ENCODE measurements at places on chromosomes 1 and 21. TPM values are rescaled to one million over a fixed set of nuclear protein-coding genes. Genes with fewer than 3 reads are reported as not detected.

Gene KRTAP13-2
- not detected for total RNA-seq

Gene CNTN2
- not detected for total RNA-seq

Gene MAP3K21
- 58.5 TPM for total RNA-seq

Gene HDAC1
- 77.0 TPM for total RNA-seq

Gene PEX10
- 21.2 TPM for total RNA-seq

Gene DMBX1
- total RNA-seq: not detected

Gene CFAP107
- total RNA-seq: not detected

Gene CLEC20A
- total RNA-seq: not detected

Gene TMEM240
- not detected for total RNA-seq

Gene ITGB3BP
- total RNA-seq: not detected

Gene SYTL1
- total RNA-seq: 20.4 TPM

Gene SLAMF8
- total RNA-seq: not detected

Gene FAM110D
- 1.3 TPM for total RNA-seq

Gene MMP23B
- total RNA-seq: 15.1 TPM

Gene TPTE
- not detected for total RNA-seq

Gene CAPN9
- 45.2 TPM for total RNA-seq

GRCh38 chr1:214331827-214332423 is 51.0 kb downstream of the SMYD2 start:
- no peak for DNase-seq

DNA sequence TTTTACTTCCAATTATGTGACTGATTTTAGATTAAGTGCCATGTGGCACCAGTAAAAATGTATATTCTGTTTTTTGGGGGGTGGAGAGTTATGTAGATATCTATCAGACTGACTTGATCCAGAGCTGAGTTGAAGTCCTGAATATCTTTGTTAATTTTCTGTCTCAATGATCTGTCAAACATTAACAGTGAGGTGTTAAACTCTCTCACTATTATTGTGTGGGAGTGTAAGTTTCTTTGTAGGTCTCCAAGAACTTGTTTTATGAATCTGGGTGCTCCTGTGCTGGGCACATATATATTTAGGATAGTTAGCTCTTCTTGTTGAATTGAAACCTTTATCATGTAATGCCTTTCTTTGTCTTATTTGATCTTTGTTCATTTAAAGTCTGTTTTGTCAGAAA is 276.5 kb upstream of the USP25 start:
- no peak for DNase-seq

GRCh38 chr1:114468710-114469468 is 42.1 kb downstream of the TRIM33 start:
- DNase-seq: no peak

- DNase-seq: no peak
Measured at GRCh38 chr1:17773591-17774326, 18.6 kb downstream of the ACTL8 start.

DNA sequence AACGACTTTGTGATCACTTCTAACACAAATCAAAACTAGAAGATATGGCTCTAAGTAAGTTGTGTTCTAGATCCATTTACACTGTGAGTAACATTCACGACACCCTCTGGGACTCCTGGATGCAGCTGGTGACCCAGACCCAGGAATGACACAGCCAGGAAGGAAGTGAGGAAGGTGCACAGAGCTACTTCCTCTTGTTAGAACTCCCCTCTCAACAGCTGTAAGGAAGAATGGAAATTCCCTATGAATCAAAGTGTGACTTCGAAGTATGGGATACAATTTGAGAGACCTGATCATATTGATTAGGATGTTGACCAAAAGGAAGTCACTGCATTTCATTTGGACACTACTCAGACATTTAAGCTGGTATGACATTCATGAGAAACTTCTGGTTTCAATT is 185.3 kb downstream of the NRIP1 start:
- DNase-seq: no peak

DNA sequence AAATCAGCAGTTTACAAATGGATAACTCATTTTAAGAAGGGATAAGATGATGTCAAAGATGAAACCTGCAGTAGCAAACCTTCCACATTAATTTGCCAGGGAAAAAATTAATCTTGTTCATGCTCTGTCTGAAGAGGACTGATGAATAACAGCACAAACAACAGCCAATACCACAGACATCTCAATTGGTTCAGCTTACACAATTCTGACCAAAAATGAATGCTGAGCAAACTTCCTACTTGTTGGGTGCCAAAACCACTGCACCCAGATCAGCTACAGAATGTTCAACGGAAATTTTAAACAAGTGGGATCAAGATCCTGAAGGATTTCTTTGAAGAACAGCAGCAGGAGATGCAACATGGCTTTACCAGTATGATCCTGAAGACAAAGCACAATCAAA is 98.3 kb downstream of the COQ8A start:
- no peak for DNase-seq

- DNase-seq: no peak
Measured at GRCh38 chr1:98322086-98322485, 339.4 kb upstream of the SNX7 start.

DNA sequence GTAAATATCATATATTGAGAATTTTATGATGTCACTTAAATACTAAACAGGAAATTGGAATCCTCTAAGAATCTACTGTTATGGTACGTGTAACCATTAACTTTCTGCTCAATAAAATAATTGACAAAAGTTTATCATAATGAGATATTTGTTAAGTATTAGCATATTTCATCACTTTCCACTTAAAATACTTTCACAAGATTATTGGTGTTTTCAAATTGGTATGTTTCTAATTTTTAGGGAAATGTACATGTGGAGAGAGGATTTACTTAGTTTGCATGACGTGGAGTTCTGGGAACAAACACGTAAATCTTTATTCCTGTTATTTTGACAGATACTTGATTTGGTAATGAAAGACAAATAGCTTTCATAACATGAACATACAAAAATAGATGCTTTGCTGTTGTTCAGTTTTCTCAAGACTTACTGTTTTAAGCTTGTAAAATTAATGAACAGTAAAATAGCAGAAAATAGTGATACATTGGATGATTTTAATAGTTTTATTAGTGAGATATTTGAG is 1.6 kb downstream of the SRSF11 start:
- DNase-seq: no peak

GRCh38 chr1:168159251-168159650 is 19.5 kb upstream of the TIPRL start:
- no peak for DNase-seq

GRCh38 chr1:177137814-177138213 is 26.7 kb downstream of the ASTN1 start:
- no peak for DNase-seq

DNA sequence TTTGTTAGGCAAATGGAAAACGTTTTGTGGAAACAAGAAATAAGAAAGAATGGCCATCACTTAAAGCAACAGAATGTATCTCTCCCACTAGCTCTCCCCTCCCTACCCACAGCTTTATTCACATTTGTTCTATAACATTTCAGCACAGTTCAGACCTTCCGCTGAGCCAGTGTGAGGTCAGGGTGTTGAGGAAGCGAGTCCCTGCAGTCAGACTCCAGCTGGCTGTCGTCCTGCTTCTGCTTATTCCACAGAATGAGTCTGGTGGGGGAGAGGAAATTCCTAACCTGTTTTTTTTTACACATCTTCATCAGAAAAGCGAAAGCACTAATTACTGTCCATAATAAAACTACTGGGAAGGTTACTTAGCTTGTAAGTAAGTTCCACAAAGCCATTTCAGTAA is 39.0 kb downstream of the MRPL39 start:
- DNase-seq: peak; percentile 79

- DNase-seq: no peak
Measured at GRCh38 chr1:202952818-202953217, 5.3 kb downstream of the ADIPOR1 start.

- DNase-seq: no peak
Measured at GRCh38 chr1:21269461-21270085, 20.7 kb downstream of the ECE1 start.

DNA sequence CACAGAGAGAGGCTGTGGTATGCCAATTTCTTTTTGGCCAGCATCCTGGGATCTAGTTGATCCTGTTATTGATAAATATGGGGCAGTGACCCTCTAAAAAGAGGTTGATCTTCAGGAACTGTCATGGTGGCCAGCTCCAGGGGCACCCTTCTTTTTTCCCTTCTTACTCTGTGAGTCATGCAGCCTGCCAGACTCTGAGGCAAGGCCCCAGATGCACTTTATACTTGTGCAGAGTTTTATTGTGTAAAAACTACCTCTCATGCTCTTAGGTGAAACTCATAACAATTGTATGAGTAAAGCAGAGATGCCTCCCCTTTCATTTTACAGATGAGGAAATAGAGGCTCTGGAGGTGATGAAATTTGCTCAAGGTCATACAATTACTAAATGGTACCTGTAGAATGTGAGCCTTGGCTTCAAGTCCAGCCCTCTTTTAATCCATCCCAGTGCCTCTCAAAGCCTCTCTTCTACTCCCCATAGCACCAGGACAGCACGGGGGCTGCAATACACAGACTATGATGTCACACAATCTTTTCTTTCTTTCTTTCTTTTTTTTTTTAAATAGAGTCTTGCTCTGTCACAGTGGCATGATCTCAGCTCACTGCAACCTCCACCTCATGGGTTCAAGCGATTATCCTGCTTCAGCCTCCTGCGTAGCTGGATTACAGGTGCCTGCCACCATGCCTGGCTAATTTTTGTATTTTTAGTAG is 387.8 kb downstream of the KCNH1 start:
- DNase-seq: no peak

DNA sequence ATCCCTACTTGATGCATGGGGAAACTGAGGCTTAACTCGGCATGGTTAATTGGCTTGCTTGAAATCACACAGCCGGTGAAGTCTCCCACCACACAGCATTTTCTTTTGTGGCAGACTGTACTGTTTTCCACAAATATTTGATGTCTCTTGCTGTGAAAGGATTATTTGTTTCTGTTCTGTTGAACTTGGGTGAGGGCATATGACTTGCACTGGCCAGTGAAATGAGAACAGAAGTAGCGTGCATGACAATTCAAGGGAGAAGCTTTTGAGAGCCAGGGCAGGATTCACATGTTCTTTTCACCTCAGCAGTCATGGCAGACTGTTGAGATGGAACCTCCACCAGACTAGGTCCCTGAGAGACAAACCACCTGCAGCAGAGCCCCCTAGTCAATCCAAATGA is 11.7 kb upstream of the AK2 start:
- no peak for DNase-seq

DNA sequence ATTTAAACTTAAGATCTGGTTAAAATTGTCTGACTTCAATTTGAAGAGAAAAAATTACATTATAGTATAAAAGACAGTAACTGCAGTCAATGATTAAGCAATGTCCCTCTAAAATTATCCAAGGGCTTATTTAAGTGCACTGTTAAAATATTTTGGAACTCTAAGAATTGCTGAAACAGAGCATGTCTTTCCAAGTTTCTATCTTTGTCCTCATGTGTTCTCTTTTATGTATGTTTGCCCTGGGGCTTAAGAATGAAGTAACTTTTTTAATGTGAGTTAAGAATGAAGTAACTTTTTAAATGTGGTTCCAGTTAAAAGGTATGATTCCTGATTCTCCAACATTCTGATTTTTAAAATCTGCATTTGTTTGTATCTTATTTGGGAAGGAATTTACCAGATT is 69.0 kb upstream of the MARK1 start:
- no peak for DNase-seq

DNA sequence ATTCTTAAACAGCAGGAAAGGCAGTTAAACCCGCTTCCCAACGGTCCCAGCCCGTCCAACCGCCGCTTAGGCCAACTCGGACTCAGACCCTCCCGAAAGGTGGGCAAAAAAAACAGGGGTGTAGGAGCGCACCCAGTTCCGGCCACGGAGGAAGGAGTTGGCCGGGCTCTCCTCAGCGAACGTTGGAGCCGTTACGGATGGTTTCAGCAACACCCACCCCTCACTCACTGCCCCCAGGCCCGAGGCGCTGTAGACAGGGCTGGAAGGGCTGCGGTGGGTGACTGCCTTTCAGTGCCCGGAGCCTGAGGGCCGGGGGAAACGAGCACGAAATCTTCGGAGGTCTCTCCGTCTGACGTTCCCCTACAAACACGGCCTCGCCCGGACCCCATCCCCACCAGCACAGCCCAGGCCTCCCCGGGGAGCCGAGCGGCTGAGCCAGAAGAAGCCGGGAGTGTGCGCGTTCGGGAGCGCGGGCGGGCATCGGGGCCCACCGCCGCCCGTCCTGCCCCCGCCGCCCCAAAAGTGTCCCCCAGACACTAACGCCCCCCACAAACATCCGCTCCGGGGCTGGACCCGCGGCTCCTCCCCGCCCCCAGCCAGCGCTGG is 1.3 kb downstream of the KDM5B start:
- peak; percentile 68 for DNase-seq

- DNase-seq: no peak
Measured at GRCh38 chr1:46449223-46450159, 40.1 kb upstream of the DMBX1 start.

Data from stomach (tissue), 19 donors.